Fibroblast of lung (primary cell): ENCODE measurements at places on chromosomes 2 and 18.
A peak's percentile ranks its signal among the peaks of the same experiment; 100 is the strongest.

DNA sequence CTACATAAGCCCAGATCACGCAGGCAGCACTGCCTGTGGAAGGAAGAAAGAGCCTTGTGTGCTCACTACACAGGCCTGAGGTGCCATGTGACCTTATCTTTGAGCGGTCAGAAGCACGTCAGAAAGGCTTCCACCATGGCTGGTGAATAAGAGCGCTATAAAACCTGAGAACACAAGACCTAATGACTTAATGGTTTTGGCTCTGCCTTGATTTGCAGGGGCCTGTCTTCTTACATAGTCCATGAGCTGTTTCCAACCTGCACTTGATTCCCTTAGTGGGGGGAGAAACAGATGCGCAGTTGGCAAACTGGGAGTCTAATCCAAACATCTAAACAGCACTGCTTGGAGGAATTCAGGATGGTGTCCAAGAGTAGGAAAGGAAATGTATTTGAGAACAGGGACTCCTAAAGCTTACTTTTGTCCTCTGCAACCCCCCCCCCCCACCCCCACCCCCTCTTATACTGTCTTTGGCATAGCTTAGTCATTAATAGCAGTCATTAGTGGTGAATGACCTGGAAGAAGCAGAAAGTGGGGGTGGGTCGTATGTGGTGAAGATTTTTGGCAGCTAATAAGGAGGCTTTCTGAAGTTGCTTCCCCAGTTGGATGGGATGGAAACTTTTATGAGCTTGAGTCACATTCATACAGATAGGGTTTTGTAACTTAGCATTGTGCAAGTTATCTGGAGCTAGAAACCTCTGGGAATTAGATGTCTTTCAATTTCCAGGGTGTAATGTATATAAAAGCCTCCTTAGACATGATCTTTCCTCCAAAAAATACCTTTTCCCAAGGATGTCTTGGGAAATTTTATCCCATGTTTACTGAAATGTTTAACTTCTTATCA is 454.1 kb downstream of the MEIS1 start:
- peak; percentile 100 for DNase-seq

- DNase-seq: no peak
Measured at GRCh38 chr2:188517549-188518215, 226.0 kb downstream of the GULP1 start.

- peak; percentile 74 for DNase-seq
Measured at GRCh38 chr2:180115675-180116074, 108.6 kb upstream of the CWC22 start.

DNA sequence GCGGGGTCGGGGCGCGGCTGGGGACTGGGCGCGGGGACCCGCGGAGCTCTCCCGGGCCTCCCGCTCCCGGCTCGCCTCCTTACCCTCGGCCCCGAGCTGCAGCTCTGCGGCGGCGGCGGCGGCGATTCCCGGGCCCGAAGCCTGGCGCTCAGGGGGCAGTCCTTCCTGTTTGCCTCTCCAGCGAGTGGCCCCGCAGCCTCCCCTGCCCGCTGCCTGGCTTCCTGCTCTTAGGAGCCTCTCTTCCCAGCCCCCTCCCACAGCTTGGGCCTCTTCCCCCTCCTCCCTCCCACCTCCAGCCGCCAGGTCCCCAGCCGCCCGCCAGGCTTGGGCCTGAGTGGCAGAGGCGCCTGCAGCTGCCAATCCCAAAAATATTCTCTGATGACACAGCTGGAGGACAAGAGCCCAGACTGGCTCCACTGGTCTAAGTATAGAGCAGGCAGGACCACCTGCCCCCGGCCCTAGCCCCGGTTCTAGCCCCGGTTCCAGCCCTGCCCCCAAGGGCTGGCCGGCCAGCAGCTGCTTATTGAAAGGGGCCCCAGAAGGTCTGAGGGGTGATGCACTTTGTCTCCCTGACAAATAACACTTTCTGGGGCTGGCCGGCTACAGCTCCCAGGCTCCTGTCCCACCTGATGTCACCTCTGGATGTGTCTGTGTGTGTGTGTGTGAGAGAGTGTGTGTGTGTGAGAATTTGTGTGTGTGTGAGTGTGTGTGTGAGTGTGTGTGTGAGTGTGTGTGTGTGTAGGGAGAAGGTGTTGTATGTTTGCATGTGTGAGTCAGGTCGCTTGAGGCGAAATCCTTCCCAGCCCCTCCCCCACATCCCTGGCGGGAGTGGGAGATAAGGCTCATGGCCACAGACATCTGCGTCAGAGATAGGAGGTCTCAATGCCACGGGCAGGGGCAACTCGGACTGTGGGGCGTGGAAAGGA is at the start of gene OBSL1:
TSS of gene OBSL1 (minus strand) at position 229 of the 926 bp plus-strand sequence. CDS start 307 bp downstream, outside the sequence.
- peak; percentile 81 for DNase-seq

GRCh38 chr2:85717308-85718008 is 23.3 kb downstream of the GNLY start:
- peak; percentile 43 for DNase-seq

GRCh38 chr18:76622651-76623050 is 127.6 kb upstream of the ZNF516 start:
- no peak for DNase-seq

- DNase-seq: no peak
Measured at GRCh38 chr2:196591621-196592022, 47.9 kb upstream of the CCDC150 start.

- no peak for DNase-seq
Measured at GRCh38 chr18:66993492-66993891, 389.6 kb upstream of the CDH19 start.

GRCh38 chr2:58099096-58099769 is 52.6 kb downstream of the VRK2 start:
- no peak for DNase-seq

DNA sequence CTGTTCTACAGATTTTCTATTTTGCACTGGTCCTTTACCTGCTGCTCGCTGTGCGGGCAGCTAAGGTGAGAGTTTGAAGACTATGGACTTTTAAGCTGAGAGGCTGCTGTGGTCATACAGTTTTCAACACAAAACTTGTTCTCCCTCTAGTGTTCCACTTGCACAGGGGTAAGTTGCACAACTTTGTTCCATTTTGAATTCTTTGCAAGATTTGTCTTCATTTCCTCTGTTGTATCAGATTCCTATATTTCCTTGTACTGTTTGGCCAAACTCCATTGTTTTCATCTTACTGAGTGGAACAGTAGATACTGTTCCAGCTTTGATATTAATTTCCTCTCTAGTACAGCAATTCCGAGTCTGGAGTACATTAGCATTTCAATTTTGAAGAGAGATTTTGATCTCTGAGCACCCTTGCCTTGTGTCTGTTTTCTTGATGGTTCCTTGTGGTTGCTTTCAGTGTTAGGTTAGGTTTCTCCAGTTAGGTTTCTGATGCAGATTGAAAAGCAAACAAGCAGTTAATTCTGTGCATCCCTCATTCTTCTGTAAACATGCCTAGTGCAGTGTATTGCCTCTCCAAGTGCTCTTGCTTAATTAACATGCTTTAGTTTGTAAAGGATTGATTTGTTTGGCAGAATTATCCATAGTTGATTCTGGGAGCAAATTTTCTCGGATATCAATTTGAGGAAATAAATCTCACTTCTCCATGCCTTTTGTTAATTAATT is 188.8 kb downstream of the PTPRM start:
- DNase-seq: no peak

DNA sequence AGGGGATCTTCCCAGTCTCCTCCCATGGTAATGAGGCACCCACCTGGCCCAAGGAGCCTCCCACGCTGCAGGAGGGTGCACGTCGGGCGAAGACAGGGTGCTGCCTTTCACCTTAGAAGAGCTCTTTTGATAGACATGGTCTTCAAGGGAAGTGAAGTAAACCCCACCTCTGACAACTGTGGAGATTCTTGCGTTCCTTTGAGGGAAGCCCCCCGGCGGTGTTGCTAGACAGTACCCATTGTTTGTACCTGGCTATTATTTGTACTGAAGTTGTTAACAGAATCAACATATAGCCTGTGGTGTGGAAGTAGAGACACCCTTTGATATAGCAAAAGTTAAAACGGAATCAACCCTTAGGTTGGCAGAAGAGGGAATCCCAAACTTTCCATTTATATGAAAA is 648.0 kb downstream of the GALR1 start:
- no peak for DNase-seq

DNA sequence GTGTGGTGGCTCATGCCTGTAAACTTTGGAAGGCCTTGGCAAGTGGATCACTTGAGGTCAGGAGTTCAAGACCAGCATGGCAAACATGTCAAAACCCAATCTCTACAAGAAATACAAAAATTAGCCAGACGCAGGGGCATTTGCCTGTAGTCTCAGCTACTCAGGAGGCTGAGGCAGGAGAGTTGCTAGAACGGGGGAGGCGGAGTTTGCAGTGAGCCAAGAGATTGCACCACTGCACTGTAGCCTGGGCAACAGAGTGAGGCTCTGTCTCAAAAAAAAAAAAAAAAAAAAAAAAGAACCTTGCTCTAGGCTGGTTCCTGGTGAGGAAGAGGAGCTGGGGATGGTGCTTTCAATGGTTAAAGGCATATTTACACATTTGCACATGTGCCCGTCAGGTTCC is 129.4 kb downstream of the LYPD6B start:
- no peak for DNase-seq

GRCh38 chr18:9547782-9548181 is 66.6 kb downstream of the PPP4R1 start:
- peak; percentile 10 for DNase-seq

DNA sequence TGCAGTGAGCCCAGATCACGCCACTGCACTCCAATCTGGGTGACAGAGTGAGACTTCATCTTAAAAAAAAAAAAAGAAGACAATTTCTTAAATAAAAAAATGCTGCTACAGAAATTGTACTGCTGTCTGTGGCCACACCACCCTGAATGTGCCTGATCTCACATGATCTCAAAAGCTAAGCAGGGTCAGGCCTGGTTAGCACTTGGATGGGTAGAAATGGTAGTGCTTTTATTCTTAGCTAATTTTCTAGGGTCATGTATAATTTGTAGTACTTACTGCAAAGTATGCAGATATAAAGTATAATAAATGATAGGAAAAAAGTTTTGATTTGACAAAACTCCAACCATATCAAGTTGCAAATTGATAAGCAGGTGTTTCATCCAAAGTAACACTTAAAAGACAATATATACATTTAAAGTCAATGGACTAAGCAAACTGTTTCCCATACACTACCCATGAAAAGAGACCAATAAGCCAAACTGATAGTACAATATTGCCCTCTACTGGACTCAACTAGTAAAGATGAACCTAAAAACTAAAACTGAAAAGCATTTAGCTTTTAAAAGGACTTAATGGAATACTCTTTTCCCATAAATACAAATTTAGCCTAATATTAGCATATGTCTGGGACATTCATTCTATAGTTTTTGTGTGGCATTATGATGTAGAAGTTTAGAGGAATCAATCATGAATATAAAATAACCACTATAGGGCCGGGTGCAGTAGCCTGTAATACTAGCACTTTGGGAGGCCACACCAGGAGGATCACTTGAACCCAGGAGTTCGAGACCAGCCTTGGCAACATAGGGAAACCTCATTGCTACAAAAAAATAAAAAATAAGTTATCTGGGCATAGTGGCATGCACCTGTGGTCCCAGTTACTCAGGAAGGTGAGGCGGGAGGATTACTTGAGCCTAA is 18.6 kb upstream of the PEX13 start:
- peak; percentile 31 for DNase-seq

GRCh38 chr2:126644630-126645191 is 11.2 kb upstream of the GYPC start:
- DNase-seq: peak; percentile 33

DNA sequence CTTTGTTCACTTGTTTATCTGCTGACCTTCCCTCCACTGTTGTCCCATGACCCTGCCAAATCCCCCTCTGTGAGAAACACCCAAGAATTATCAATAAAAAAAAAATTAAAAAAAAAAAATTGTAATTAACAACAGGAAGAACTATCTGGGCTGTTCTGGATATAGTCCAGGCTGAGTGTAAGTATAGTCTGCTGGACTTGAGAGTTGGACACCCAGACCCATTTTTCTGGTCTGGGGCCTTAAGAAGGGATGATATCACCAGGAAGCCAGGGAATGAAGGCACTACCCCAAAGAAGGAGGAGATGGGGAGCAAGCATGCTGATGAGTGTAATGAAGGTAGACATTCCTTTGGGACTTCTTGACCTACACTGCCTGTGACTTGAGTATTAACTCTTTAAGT is 72.1 kb upstream of the ZFP36L2 start:
- DNase-seq: no peak

GRCh38 chr2:212448698-212449097 is 89.9 kb downstream of the ERBB4 start:
- peak; percentile 61 for DNase-seq

- DNase-seq: no peak
Measured at GRCh38 chr2:209808521-209808920, 36.9 kb downstream of the UNC80 start.

DNA sequence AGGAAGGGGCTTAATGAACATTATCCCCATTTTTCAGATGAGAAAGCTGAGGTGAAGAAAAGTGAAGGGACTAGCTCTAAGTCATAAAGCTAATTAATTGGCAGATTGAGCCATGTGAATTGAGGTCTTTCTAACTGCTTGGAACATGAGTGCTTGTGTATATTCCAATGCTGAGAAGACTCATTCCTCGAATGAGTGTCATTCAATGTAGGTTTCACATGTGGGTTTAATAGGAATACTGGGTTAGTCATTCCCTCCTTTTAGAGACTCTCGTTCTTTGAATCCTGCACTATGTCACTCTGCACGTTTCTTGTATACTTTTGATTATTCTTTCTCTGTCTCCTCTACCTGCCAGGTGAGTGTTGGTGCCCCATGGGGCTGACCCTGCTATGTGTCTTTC is 218.2 kb downstream of the HRH4 start:
- DNase-seq: no peak

DNA sequence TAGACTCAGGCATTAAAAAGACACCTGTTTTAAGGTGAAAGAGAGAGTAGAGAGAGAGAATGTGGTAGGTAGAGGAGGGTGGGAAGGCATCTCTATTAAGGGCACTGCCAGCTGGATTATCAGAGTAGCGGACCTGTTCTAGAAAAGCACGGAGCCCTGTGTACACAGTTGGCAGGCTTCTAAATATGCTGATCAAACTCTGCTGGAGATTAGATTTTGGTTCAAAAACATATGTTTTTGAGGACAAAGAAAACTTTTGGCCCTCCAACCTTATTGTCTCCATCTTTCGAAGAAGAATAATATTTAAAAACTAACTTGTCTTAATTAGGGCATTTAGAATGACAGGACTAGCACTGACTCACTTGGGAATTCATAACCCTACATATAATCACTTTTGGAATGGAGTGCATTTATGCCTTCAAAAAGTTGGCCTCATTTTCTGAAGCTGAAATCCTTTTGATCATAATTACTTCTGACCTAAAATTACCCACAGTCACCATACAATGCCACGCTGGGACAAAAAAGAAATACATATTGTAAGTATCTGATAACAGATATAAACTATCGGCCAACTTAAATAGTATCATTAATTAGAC is 254.6 kb downstream of the MEIS1 start:
- DNase-seq: no peak

DNA sequence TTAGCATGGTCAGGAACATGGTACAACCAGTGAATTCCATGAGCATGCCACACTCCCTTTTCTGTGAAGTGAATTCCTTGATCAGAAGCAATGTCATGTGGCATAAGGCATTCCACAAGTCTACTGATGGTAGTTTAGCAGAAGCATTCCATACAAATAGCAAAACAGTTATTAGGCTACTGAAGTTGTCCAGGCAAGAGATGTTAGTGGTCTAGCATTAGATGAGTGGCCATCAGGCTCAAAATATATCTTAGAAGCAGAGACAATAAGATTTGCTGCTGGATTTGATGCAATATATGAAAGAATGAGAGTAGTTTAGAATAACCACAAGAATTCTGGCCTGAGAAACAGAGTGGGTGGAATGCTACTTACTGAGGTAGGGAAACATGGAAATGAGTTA is 355.3 kb upstream of the NRXN1 start:
- DNase-seq: peak; percentile 43
